ENCODE measurements at places on chromosomes 6 and 20.

DNA sequence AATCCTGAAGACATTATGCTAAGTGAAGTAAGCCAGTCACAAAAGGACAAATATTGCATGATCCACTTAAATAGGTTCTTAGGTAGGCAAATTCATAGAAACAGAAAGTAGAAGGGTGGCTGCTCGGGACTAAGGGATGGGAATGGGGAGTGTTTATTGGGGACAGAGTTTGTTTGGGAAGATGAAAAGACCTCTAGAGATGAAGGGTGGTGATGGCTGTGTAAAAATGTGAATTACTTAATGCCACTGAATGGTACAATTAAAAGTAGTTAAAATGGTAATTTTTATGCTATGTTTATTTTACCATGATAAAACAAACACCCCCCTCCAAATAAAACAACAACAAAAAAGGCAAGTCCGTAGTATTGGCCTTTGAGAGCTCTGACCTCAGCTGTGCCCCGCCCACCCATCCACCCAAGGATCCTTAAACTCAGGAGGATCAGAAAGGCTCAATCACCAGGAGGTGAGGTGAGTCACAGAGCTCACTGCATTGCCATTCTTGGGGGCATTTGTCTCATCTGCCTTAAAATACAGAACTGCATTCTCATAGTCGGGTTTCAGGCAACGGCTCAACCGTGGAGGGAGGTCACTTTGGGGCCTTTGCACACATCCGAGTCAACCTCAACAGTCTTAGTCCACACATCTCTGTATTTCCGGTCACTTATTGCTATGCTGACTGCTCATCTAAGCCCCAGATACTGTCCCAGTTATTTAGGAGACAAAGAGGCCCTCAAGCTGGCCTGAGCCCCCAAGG is 96.7 kb downstream of the SLC22A23 start:
- no peaks in the 10 kb centered on the region for H3K27me3 ChIP-seq
- no peaks in the 10 kb centered on the region for H3K36me3 ChIP-seq
- H3K4me1 ChIP-seq, result peaks cover 8% of the 10 kb centered on the region

DNA sequence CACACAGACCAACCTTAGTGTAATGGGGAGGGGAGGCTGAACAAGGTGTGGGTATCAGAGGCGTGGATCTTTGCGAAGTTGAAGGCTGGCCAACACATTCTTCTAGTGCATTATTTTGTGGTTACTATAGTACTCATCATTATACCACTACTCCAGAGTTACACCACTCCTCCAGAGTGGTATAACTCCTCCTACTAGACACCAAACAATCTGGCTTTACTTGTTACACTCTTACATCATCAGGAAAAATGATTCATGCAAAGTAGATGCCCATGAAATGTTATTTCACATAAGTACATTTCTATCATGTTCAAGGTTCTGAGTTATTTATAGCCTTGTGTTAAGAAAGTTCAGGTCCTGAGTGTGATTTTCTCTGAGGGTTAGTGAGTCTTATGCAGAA is 443.1 kb upstream of the OPRM1 start:
- no peak overlapping the region for H3K4me3 ChIP-seq
- DNase-seq, result no peak
- no peaks in the 10 kb centered on the region for H3K4me1 ChIP-seq

DNA sequence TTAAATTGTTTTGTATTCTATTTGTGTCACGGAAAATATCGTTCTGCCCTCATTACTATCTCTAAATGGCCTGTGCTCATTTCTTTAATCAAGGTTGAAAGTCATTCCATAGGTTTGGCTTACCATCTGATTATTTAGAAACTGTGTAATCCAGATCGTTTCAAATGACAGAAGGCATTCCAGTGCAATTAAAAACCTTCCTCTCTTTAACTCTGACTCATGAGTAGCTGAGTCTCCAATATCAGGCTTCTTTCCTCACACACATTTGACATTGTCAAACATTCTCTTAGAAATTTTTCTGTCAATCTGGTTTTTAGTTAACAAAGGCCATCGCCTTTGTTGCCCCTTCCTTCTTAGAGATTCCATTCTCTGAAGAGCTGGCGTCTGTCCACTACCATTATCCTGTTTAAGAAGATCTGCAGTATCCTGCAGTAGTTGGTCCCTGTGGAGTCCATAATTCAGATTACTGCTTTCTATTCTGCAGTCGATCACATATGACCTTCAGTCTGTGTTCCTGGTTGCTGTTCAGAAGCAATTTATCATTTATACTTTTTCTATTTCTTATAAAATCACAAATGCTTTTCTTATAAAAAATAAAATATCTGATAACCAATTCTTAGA is 3.9 kb upstream of the TRDN start:
- no peaks in the 10 kb centered on the region for H3K27me3 ChIP-seq
- no peak overlapping the region for H3K27ac ChIP-seq
- no peak for DNase-seq

GRCh38 chr6:155196911-155197310 is 66.9 kb upstream of the CLDN20 start:
- no peak for DNase-seq
- H3K27ac ChIP-seq, result no peak overlapping the region
- H3K27me3 ChIP-seq, result no peaks in the 10 kb centered on the region
- no peaks in the 10 kb centered on the region for H3K4me1 ChIP-seq
- H3K36me3 ChIP-seq, result no peaks in the 10 kb centered on the region

- H3K36me3 ChIP-seq, result no peaks in the 10 kb centered on the region
- no peak overlapping the region for H3K27ac ChIP-seq
- no peaks in the 10 kb centered on the region for H3K27me3 ChIP-seq
- peaks cover 4% of the 10 kb centered on the region for H3K4me1 ChIP-seq
- no peak for DNase-seq
- no peak overlapping the region for H3K4me3 ChIP-seq
Observed at GRCh38 chr6:168469926-168470325, 28.9 kb downstream of the SMOC2 start.

- no peak for DNase-seq
- no peaks in the 10 kb centered on the region for H3K36me3 ChIP-seq
- no peak overlapping the region for H3K4me3 ChIP-seq
- H3K27ac ChIP-seq, result no peak overlapping the region
- H3K4me1 ChIP-seq, result peaks cover 2% of the 10 kb centered on the region
Observed at GRCh38 chr6:56579155-56579851, 63.4 kb downstream of the DST start.

DNA sequence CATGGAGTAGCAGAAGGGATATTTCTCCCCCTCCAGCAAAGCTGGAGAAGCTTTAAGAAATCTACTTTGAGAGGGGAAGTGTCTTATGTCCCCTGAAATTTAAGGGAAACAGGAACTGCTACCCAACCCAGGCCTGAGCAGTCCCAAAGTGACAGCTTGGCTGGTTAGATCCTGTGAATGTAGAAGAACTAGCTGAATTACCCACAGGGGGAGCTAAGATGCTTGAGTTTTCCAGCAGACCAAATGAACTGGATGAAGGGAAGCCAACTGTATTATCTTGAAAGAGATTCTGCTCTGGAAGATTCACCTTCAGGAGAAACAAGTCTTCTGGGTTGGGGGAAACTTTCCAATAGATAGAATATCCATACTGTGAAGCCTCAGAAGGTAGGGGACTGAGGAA is 303.3 kb upstream of the MMS22L start:
- H3K36me3 ChIP-seq, result no peaks in the 10 kb centered on the region
- no peaks in the 10 kb centered on the region for H3K4me1 ChIP-seq
- no peak overlapping the region for H3K27ac ChIP-seq
- H3K4me3 ChIP-seq, result no peak overlapping the region
- no peak for DNase-seq

DNA sequence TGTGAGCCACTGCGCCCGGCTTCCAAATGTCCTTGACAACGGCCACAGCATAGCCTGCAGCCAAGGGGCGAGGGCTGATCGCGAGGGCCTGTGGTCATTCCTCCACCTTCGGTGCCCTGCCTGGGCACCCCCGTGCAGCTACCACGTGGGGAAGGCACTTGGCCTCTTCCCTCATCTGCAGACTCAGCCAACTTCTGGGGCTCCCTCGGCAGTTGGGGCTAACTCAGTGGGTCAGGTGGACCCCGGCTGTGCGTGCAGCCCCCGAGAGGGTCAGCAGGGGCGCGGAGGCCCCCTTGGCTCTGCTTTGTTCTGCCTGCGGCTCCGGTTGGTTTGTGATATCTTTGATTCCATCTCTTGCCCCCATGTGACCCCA is 52.9 kb upstream of the BHLHE23 start:
- no peak overlapping the region for H3K4me3 ChIP-seq
- no peak for DNase-seq
- no peaks in the 10 kb centered on the region for H3K36me3 ChIP-seq
- no peaks in the 10 kb centered on the region for H3K4me1 ChIP-seq

DNA sequence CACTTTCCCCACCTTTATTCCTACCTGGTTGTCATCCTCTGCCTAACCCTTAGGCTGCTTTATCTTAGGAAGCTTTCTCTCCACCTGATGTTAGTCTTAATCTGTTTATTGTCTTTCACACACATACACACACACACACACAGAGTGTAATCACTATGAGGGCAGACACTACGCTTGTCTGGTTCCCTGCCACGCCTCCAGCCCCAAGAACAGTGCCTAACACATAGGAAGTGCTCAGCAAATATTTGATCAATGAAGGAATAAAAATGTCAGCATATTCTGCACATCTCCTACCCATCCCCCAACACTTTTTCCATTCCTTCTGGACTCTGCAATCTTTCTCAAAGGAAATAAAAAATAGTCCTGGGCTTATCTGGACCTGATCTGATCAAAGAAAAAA is 51.1 kb upstream of the NFATC2 start:
- H3K27me3 ChIP-seq, result no peaks in the 10 kb centered on the region
- DNase-seq, result no peak
- no peaks in the 10 kb centered on the region for H3K36me3 ChIP-seq

DNA sequence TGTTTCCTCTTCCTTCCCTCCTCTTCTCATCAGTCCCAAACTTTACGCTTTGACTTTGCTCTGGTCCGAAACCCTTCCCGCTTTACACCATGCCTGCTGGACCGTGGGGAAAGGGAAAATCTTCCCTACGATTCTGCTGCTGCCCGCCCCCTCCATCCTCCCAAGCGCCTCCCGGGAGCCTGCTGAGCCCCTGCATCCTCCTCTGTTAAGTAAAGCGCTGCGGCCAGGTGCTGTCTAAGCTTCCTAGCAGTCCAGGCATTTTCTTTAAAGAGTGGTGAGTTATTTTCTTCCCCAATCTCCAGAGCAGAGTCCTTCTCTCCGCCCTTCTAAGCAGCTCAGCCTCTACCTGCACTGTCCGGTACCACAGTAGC is 376.3 kb downstream of the RNGTT start:
- H3K27ac ChIP-seq, result no peak overlapping the region
- no peaks in the 10 kb centered on the region for H3K27me3 ChIP-seq
- no peaks in the 10 kb centered on the region for H3K4me1 ChIP-seq
- H3K4me3 ChIP-seq, result no peak overlapping the region

DNA sequence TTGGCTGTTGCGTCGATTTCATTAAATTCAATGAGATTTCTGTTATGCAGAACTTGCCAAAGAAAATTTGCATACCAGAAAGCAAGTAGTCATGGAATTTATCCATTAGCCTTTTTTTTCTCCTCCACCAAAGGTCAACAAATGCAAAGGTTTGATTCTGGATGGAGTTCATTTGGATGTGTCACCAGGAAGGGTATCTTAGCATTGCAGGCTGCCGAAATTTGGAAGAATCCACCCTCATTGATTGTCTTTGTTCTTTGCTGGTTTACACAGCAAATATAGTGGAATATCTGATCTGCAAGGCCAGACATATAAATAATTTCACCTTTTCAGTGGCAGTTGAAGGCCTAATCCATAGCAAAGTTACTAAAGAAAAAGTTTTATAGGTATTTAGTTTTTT is 229.4 kb upstream of the SLC35B3 start:
- H3K27me3 ChIP-seq, result no peaks in the 10 kb centered on the region
- no peak for DNase-seq
- no peak overlapping the region for H3K4me3 ChIP-seq
- H3K36me3 ChIP-seq, result no peaks in the 10 kb centered on the region

DNA sequence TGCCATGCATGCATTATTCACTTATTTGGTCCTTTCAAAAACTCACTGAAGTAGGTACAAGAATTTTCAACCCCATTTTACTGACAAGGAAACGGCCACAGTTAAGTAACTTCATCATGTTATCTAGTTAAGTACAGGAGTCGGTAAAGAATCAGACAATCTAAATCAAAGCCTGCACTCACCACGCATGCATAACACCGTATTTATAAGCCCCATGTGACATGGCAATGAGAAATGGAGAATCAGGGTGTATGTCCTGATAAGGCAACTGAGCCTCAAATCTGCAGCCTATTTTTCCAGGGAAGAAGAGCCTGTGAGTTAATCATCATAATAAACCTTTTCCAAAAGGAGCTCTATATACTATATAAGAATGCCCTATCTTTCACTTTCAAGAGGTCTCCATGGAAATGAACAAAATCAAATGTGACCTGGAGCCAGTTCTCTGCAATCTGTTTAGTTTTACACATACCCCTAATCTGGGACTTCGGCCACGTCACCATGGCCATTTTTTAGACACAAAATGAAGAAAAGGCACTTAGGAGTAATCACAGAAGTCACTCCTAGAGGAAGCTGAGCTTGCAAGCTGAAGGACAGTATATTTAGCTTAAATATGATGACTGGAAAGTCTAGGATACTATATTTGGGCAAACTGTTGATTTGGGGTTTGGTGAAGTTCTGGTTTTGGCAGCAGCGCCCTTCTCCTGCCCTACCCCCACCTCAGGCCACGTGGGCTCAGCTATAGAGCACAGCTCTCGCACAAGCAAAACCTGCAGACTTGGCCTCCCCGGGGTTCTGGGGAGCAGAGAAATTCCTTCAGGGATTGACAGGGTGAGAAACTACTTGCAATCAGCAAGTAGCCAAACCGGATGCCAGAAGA is 19.2 kb downstream of the TRAM2 start:
- peaks cover 15% of the 10 kb centered on the region for H3K4me1 ChIP-seq
- H3K36me3 ChIP-seq, result no peaks in the 10 kb centered on the region
- peak overlapping the region; percentile 8 for H3K27ac ChIP-seq
- no peak overlapping the region for H3K4me3 ChIP-seq
- DNase-seq, result no peak

DNA sequence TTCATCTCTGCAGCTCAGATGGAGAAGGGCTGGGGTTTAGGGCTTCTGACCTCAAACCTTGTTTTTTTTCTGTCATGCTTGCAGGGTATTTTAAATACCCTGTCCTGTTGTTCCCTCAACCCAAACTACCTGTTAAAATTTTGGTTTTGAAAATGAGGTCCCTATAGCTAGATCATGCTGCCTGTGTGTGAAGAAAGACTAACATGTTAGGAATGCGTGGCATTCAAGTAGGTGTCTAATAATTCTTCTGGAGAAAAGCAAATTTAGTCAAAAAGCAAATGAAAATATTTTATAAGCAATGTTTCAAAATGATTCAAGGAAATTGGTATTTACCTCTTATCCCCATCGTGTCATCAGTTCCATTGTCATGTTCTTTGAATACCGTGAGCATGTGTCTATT is 77.2 kb upstream of the C20orf144 start:
- H3K4me3 ChIP-seq, result no peak overlapping the region
- H3K4me1 ChIP-seq, result no peaks in the 10 kb centered on the region
- H3K27me3 ChIP-seq, result no peaks in the 10 kb centered on the region
- H3K36me3 ChIP-seq, result no peaks in the 10 kb centered on the region
